ENCODE measurements at places on chromosomes 2 and 18.

DNA sequence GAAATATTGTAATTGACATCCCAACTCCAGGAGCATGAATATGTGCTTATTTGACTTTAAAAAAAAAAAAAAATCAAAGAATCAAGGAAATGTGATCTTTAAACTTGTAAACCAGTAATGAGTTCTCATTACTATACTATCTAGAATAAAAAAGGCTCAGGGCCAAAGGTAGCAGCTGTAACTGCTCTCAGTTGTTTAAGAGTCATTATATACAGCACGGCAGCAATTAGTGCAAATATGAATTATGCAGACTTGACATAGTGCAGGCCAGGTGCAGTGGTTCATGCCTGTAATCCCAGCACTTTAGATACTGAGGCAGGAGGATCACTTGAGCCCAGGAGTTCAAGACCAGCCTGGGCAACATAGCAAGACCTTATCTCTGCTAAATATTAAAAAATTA lies 125.7 kb upstream of the TTC39C start:
- no peak for DNase-seq

GRCh38 chr18:55189972-55190371 lies 230.7 kb upstream of the CCDC68 start:
- no peak for DNase-seq

DNA sequence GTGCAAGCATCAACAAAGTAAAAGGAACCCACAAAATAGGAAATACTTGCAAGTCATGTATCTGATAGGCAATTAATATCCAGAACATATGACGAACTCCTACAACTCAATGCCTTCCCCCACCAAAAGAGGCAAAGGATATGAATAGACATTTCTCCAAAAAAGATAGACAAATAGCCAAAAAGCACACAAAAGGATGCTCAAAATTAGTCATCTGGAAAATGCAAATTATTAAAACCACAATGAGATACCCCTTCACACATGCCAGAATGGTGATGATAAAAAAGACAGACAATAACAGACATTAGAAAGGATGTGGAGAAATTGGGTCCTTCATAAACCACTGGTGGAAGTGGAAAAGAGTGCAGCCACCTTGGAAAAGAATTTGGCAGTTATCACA lies 76.4 kb downstream of the RIF1 start:
- DNase-seq: no peak

DNA sequence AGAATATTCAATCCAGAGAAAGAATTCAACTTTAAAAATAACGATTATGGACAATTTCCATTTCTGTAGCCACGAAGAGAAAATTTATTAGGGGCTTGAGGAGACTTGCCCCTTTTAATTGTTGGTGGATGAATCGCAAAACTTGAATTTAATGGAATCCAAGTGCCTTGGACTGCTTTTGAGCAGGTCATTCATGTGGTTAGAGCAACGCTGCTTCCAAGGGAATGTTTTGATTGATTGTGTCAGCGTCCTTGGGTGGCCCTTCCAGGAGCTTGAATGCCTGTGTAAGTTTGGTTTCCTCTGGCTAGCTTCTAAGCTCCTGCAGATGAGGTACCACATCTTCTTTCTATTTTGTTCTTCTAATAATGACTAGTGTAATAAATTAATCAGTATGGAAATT lies 213.4 kb downstream of the LTBP1 start:
- no peak for DNase-seq

DNA sequence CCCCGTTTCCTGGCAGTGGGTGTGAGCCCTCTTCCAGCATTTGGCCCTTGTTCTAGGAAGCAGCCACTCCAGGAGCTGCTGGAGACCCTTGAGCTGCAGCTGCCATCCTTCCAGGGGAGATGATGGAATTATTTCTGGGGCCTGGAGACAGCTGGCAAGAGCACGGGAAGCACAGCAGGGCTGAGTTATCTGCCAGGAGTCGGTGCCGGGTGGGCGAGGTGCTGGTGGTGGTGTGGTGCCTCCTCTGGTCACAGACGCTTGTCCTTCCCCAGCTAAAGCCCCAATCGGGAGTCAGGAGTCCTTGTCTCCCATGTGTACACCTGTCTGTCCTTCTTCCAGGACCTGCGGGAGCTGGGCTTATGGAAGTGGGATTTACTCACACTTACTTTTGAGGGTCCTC lies 36.0 kb downstream of the DPYSL5 start:
- DNase-seq: no peak

- peak; percentile 55 for DNase-seq
Measured at GRCh38 chr2:42050703-42051542, 3.1 kb downstream of the PKDCC start.

GRCh38 chr18:68667121-68667520 lies 47.8 kb downstream of the TMX3 start:
- no peak for DNase-seq

DNA sequence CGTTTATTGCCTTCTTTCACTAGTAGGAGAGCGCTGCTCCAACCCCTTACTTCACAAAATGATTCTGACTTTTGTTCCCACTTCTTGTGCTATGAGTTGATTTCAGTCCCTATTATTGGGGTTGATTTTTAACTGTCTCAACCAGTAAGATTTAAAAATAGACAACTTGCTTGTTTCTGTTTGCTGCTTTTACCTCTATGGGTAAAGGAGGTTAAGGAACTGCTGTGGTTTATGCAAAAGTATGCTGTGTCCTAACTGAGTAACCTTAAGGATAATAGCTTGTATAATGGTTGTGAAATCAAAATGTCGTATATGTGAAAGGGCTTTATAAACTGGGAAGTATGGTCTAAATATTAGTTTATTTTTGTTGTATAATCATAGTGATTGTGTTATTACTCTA lies 22.6 kb downstream of the ALMS1 start:
- DNase-seq: no peak

- no peak for DNase-seq
Measured at GRCh38 chr2:74779587-74780135, 54.3 kb upstream of the HK2 start.

GRCh38 chr2:9699139-9700108 lies 68.6 kb upstream of the YWHAQ start:
- peak; percentile 87 for DNase-seq

GRCh38 chr2:231940795-231941194 lies 14.6 kb upstream of the NPPC start:
- DNase-seq: no peak

DNA sequence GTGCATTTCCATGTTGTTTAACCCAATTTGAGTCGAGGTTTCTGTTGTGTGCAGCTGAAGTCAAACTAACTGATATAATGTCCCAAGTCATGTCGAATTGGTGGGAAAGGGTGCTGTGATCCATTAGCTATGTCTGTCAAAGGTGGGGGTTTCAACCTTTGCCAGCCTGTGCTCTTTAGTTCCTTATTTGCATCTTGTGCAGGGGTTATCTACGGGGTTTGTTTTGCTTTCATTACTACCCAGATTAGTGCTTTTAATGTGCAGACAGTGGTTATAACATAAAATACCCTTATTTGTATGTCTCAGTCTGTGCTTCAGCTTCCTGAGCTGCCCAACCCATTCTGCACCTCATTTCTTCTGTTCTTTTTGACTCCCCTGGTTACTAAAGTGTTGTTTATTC lies 271.9 kb upstream of the CXCR4 start:
- no peak for DNase-seq

DNA sequence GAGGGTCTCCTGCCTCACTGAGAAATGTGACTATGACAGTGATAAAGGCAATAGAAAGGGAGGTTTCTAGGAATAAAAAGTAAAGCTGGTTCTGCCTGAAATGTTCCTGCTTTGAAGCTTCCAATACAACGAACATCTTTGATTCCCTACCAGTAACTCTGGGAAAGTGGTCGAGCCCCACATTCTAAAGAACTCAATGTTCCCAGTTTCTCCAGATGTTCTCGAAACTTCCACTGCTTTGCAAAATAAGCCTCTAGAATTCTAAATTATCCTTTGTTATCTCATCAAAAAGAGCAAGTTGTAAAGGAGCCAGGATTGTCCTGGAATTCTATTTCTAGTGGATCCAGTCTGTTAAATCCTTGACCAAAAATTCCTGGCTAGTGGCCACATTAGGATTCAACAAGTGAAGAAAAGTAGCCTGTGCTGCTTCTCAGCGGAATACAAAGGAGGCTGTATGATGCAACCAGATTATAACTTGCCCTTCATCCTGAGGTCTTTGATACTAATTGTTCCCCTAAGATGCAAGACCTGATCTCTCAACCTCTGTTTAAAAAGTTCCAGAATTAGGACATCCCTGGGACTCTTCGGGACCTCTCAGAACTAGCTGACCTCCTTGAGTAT lies 8.4 kb downstream of the SCN7A start:
- DNase-seq: no peak

GRCh38 chr2:145012806-145013205 lies 492.9 kb upstream of the ZEB2 start:
- DNase-seq: no peak

DNA sequence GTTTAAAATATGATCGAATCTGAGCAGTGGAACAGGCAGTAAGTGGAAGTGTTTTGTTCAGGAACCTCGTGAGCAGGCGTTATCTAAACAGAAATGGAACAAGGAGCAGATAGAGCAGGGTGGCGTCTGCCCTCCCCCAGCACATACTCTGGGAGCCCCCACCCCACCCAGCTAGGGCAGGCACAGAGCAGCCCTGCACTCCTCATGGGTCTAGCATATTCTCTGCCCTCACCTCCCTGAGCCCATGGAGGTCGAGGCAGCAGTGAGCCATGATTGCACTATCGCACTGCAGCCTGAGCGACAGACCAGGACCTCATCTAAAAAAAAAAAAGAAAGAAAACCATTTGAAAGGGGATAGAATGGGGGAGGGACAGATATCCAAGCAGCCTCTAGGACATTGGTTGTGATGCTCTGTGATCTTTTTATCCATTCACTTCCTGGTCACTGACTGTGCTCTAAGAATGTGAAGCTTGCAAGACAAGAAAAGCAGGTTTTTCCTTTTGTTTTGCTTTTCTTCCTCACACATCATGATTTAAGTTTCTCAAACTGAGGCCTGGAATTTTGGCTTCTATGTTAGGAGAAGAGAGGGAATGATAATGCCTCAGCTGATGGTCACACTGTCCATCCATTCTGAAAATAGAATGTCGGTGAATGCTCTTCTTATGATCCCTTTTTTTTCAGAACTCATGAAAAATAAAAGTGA lies 3.1 kb downstream of the MLPH start:
- DNase-seq: no peak

DNA sequence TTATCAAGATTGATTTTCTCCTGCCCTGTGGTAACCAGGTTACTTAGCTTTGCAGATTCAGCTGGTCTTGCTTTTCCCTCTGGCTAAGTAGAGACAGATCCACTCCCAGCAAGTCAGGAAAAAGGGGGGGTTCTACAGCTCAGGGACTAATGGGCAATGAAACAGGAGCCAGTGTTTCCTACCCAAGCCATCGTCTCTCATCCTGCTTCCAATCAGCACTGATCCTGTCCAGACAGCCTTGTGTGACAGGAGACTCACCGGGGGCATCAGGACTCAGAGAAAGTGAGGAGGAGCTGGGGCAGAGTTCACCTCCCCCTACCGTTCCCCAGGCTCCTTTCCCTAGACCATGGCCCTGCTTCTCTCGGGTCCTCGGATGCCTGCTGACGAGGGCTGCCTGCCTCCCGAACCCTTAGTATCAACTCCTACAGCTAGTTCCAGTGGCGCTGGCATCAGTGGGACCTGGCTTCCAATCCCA lies 307.6 kb downstream of the ALK start:
- DNase-seq: no peak

- DNase-seq: no peak
Measured at GRCh38 chr2:96684883-96685576, 42.5 kb downstream of the FER1L5 start.

- no peak for DNase-seq
Measured at GRCh38 chr2:72089537-72089936, 58.1 kb downstream of the CYP26B1 start.

DNA sequence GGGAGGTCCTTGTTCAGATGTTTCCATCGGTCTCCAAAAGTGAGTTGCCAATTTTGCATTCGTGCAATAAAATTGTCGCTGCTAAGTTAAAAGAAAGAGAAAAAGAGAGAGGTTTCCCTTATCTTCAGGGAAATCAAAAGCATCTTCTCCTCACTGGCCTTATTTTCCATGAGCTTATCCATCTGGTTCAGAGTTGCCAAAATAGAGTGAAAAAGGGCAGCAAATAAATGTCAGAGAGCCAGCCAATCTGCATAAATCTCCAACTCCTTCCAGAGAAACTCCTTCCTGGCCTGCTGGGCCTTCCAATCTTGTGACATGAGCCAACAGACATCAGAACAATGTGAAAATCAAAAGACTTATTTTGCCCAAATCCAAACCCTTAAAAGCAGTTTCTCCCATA lies 28.4 kb downstream of the PAX3 start:
- no peak for DNase-seq

- no peak for DNase-seq
Measured at GRCh38 chr2:163659224-163659623, 76.6 kb downstream of the FIGN start.

DNA sequence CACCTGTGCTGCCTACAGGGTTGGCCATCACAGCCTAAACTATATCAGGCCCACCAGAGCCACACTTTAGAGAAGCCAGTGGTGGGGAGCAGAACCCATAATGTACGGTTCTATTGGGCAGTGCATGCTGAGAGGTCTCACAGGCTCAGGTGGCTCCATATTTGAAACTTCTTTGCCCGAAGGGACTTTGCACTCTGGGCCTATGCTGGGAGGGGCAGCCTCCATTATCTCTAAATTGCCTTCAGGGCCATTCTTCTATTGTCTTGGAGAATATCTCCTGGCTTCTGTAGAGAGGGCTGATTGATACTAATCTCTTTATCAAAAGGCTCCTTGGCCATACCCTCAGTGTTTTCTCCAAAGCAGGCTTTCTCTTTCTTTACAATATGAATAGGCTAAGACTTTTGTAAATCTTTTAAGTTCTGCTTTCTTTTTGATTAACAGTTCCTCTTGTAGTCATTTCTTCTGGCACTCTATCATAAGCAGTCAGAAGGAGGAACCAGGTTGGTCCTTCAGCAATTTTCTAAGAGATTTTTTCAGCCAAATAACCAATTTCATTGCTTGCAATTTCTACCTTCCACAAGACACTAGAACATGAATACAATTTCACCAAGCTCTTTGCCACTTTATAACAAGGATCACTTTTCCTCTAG lies 44.5 kb downstream of the RPE start:
- no peak for DNase-seq

DNA sequence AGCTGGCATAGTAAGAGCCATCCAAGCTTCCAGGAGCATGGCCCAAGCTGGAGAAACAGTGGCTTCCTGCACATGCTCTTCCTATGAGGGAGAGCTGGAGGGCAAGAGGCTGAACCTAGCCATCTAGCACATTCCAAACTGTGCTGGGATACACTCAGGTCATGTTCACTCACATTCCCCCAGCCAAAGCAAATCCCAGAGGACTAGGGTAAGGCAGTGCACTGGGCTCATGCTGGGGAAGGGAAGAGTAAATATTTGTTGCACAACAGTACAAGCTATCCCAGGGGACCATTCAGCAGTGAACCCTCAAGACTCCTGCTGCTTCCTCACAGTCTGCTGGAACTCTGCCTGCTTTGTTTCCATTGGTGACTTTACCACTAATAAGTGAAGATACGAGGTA lies 20.7 kb upstream of the GYPC start:
- DNase-seq: no peak

DNA sequence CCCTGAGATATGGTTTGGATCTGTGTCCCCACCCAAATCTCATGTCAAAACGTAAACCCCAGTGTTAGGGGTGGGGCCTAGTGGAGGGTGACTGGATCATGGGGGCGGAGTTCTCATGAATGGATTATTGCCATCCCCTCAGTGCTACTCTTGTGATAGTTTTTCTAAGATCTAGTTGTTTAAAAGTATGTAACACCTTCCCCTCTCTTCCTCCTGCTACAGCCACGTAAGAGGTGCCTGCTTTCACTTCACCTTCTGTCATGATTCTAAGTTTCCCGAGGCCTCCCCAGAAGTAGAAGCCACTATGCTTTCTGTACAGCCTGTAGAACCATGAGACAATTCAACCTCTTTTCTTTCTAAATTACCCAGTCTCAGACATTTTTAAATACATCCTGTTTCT lies 16.9 kb downstream of the PUM2 start:
- no peak for DNase-seq

- no peak for DNase-seq
Measured at GRCh38 chr2:172072706-172073105, 12.6 kb upstream of the DLX1 start.

All from AG20443 (cell line).